ENCODE measurements at places on chromosomes 5 and 9.

- no peak for DNase-seq
Observed at GRCh38 chr9:117682955-117683710, 21.1 kb upstream of the TLR4 start.

DNA sequence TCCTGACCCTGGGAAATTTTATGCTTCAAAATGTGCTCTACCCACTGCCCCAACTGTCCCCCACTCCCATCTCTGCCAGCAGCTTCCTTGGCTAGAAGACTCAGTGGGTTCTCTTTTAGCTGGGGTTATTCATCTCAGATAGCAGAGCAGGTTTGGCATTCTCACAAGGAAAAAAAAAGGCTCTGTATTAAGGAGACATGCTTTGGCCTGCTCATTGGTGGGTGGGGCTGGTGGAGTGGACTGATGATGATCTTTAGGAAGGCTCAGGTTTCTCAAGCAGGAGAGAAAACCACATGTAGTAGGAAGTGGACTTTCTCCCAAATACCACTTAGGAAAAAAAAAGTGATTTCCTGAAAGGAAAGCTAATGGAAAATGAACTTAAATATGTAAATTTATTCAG lies 279.2 kb upstream of the ZNF462 start:
- no peak for DNase-seq

GRCh38 chr5:95684361-95684760 lies 1.6 kb upstream of the SPATA9 start:
- no peak for DNase-seq

- no peak for DNase-seq
Observed at GRCh38 chr5:148499452-148499851, 115.7 kb downstream of the FBXO38 start.

DNA sequence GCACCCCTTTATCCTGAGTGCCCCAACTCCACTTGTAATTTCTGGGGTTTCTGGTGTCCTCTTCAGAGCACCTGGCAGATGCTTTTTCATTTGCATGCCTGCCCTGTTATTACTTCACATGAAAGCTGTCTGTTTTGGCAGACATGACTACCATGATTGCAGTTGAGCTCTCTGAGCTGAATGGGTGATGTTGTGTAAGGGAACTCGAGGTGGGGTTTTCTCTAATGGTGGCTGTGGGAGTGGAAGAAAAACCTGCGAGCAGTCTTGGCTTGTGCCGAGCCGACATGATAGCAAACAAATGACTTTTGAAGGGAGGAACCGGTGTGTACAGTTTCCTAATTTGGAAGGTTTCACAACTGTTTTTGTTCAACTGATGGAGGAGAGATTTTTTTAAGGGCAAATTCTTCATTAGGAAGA lies 196.2 kb downstream of the AOPEP start:
- DNase-seq = no peak

GRCh38 chr5:158785397-158785796 lies 314.3 kb downstream of the EBF1 start:
- DNase-seq = no peak

- no peak for DNase-seq
Observed at GRCh38 chr5:1930880-1931603, 48.3 kb upstream of the IRX4 start.

DNA sequence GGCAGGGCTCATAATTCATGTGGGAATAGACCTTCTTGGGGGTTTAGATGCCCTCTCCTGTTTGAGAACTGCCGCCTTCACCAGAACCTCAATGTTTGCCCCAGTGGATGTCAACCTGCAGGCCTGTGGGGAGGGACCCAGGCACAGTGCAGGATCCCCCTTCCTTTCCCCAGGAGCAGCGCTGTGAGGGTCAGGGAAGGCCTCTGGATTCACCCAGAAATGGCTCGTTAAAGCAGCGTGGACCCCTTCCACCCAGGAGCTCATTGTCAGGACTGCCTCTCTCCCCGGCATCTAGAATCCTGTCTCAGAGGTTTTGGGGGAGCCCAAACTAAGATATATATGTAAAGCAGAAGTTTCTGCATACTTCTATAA lies 188.3 kb downstream of the GADD45G start:
- DNase-seq = no peak

GRCh38 chr5:125597338-125597737 lies 825.9 kb upstream of the GRAMD2B start:
- no peak for DNase-seq

GRCh38 chr5:174491265-174491664 lies 233.1 kb upstream of the MSX2 start:
- DNase-seq = no peak

DNA sequence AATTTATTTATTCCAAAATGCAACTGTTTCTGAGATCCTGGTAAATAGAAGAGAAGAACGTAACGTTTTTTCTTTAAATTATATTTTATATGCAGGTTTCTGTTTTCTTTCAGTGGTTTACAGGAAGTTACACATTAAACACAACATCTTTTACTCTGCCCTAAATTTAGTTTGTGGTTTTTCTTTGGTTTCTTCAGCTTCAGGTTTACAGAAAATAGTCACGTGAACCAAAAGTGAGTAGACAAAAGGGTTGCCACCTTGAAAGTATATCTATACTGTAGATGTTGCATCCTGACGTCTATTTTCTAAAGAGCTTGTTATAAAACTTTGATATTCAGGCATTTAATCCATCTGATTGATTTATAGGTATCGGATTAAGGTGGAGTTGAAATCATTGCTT lies 1236.6 kb downstream of the MAT2B start:
- DNase-seq = no peak

GRCh38 chr5:39352951-39353350 lies 11.3 kb downstream of the C9 start:
- DNase-seq = no peak

- no peak for DNase-seq
Observed at GRCh38 chr5:141441571-141442170, 11.4 kb downstream of the PCDHGA12 start.

DNA sequence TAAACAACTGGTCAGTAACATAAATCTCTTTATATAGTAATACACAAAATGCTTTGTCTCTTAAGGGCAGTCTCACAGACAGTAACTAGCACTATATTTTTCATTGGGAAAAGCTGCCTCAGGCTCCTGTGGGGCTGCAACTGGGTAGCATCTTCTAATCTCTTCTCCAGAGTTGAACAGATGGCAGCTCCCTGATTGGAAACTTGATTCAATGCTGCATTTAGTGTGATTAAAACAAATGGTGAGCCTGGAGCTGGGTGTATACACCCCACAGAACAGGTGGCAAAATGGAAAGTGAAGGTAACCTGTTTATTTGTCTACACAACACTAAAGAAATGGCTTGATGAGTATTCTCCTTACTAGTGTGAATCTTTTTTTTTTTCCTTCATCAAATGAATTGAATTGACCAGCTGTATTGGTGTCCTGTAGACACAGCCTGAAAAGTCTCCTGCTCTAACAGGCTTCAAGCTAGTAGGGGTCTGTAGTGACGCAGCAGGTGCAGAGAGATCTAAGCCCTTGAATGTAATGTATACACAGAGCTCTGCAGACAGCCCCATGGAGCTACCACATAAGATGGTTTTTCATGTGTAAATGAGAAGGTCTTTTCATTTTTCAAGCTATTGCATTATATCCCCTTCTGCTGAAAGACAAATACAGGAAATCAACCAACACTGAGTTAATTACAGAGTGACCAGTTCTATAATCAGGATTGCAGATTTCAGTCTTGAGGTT lies 43.3 kb downstream of the IZUMO3 start:
- no peak for DNase-seq

DNA sequence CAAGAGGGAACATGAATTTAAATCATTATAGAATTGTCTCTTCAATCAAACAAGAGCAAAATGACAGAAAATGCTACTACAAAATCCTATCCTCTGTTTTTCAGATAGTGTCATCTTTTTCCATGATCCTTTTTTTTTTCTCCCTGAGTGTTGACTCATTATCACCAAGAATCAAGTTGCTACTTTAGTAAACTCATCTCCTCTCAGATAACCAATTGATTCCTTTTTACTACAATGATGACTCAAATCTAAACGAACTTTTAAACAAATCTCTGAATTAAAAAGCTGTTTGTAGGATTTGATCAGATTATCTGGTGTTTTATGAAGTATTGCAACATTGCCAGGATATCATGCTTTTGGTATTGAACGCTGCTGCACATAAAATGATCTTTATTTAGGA lies 23.9 kb upstream of the IL7R start:
- no peak for DNase-seq

DNA sequence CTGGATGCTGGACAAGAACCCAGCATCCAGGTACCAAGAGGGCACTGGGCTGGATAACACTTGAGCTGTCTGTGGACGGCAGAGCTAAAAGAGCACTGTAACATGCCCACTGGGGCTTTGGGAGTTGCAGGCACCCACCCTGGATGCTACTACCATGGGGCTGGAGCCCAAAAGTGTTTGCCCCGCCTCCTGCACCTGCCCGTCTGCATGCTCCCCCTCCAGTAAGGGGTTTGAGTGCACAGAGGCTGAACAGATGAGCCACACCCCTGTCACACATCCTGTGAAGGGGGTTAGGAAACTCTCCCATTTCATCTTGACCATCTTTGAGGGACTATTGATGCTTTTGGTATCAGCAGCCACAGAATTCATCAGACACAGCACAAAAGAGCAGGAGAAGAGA lies 69.0 kb downstream of the LIX1 start:
- no peak for DNase-seq

DNA sequence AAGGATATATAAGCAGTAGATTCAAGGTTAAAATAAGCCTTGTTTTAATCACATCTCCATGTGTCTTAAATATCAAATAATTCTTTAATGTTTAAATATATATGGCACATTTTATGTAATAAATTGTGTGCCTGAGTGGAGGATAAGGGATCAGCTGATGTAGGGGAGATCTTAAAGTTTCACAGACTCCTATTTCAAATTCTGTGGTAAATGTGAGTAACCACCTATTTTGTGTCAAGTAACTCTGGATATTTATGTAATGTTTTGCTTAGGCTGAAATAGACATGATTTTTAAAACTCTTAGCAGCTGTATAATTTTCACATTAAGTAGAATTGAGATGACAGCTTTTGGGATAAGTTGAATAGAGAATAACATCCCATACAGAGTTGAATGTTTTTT lies 41.3 kb upstream of the ITGA2 start:
- DNase-seq = no peak

DNA sequence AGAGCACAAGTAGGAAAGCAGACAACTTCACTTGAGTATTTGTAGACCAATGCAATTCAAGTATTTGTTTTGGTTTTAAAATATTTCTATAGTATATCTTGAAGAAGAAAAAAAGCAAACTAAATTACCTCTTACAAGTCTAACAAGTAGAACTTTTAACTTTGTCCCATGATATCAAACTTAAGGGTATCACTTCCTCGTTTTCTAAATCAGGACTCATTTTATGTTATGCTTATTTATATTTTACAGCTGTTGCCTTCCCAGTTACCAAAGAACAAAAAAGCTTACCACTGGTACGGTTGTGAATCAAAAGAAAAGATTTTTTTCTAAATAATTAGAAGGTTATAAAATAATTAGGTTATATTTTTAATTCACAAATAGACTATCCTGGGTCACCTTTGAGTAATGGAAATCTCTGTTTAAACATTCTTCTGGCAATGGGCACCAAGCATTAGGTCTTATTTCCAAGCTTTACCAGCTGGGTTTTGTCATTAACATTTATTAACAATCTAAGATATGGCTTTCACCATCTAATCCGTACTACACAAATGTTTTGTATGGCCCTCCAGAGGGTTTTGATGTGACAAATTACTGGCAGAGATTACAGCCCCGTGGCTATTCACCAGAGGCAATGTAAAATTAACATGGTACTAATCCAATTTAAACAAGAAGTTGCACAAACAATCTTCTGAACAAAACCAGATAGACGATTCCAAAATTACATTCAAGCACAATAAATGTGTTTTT lies 63.6 kb downstream of the CEP120 start:
- no peak for DNase-seq

DNA sequence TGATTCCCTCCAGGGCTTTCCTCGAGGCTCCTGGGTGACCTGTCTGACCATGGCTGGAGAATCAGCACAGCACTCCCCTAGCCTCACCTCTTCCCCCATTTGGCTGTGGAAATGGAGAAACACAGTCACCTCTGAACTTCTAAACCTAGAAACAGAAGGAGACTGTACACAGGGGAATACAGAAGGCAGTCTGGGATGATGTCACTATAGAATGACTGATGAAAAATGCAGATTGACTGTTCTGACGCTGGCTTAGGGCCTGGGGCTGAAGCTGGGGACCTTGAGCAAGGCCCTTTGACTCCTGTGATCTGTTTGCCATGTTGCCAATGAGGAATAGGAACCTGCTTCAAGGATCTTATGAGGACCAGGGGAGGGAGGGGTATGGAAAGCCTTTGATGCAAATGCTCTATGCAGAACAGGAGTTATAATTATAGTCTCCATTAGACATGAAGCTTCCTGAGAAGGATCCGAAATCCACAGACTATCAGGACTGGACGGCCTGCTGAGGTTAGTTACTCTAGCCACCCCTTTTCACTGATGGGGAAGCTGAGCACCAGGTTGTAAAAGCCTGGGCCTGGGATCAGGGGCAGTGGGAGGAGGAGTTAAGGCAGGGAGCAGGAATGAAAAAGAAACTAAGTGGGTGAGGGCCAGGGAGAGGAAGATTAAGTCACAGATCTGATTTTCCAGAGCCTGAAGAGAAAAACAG lies 24.4 kb upstream of the ANXA6 start:
- no peak for DNase-seq

- no peak for DNase-seq
Observed at GRCh38 chr5:107868650-107869409, 198.1 kb upstream of the EFNA5 start.

- no peak for DNase-seq
Observed at GRCh38 chr9:36559036-36559695, 13.5 kb upstream of the MELK start.

GRCh38 chr5:122774519-122774860 lies 390 bp upstream of the SNX2 start:
- no peak for DNase-seq

GRCh38 chr5:149917073-149917676 lies 27.4 kb downstream of the PDE6A start:
- no peak for DNase-seq

- DNase-seq = no peak
Observed at GRCh38 chr9:8857068-8857925, 1057.7 kb upstream of the DMAC1 start.

- DNase-seq = no peak
Observed at GRCh38 chr5:132895719-132896305, 22.3 kb downstream of the LEAP2 start.

GRCh38 chr9:115513148-115513547 lies 395.2 kb upstream of the TNC start:
- no peak for DNase-seq

- DNase-seq = no peak
Observed at GRCh38 chr5:42621242-42621641, 135.4 kb upstream of the CCDC152 start.

GRCh38 chr9:87886933-87887505 lies 4.3 kb downstream of the SPATA31E1 start:
- no peak for DNase-seq

- DNase-seq = no peak
Observed at GRCh38 chr9:4038182-4038723, 261.6 kb downstream of the GLIS3 start.

GRCh38 chr5:1732238-1732941 lies 67.2 kb downstream of the MRPL36 start:
- no peak for DNase-seq

DNA sequence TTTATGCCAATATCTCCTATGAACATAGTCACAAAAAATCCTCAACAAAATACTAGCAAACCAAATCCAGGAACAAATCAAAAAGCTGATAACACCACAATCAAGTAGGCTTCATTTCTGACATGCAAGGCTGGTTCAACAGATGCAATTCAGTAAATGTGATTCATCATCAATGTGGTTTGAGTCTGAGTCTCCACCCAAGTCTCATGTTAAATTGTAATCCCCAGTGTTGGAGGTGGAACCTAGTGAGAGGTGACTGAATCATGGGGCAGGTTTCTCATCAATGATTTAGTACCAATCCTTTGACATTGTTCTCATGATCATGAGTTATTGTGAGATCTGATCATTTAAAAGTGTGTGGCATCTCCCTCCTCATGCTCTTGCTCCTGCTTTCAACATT lies 1072.7 kb downstream of the NR2F1-AS1 start:
- DNase-seq = no peak

Data from stimulated activated CD4-positive, alpha-beta T cell treated with anti-CD3 and anti-CD28 coated beads, TNF-alpha, amount 100 ng/mL, for 1 hour (primary cell).